Right cardiac atrium (tissue), 5 donors: ENCODE measurements at places on chromosomes 5 and 9. TPM values are rescaled to one million over a fixed set of nuclear protein-coding genes. Genes with fewer than 3 reads are reported as not detected.

DNA sequence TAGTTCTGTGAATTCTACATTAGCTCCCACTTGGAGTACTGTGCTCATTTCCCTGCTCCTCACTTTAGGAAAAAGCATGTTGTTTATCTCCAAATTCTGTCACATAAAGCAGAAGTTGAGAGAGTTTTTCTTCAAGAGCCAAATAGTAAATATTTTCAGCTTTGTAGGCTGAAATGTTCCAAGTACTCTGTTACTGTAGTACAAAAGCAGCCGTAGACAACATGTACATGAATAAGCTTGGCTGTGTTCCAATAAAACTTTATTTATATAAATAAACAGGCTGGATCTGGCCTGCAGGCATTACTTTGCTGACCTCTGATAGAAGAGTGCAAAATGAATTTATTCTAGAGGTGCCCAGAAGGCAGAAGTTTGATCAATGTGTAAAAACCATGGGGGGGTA is 73.0 kb upstream of the AGXT2 start:
- DNase-seq = no peak

RGS14 gene
- 4.6 TPM for polyA plus RNA-seq

- no peak for DNase-seq
These were observed 104.4 kb downstream of the PJA2 start for GRCh38 chr5:109305352-109305751.

DNA sequence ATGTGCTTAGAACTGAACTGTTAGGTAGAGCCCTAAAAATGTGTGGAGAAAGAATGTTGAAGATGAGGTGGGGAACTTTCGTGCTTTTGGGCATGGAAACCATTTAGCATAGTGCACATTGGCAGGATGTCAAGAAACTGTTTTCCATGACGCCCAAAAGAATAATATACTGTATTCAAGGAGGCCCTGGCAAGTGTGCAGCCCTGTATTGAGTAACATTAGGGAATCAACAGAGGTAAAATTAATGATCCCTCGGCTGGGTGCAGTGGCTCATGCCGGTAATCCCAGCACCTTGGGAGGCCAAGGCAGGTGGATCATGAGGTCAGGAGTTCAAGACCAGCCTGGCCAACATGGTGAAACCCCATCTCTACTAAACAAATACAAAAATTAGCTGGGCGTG is 20.9 kb upstream of the PLIN2 start:
- no peak for DNase-seq

DNA sequence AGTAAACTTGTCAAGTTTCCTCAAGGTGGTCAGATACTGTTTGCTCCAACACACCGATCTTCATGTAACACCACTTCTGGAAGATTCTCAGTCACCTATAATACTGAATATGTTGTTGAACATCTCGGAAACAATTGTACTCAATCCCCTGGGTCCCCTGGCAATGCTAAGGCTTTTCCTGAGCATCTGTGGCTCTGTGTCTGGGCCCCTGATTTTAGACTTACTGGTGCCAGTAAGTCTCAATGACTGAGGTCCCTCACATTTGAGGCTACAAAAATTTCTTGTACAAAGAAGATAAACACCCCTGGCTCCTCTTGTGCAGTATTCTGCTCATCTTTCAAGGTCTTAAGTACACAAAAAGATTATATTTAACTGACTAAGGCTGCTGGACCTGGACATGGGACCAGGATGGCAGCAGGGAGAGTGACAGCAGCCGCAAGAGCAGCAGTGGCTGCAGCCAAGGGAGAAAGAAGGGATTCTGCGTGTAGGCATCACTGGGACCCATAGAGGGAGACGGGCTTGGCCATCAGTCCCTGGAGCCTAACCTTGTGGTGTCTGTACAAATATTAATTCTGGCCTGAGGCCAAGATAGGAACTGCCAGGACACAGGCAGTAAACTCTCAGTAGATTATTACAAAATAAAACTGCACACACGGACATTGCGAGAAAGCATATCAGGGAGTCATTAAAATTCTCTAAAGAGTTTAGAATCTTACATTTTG is 49.0 kb upstream of the TNPO1 start:
- no peak for DNase-seq

DNA sequence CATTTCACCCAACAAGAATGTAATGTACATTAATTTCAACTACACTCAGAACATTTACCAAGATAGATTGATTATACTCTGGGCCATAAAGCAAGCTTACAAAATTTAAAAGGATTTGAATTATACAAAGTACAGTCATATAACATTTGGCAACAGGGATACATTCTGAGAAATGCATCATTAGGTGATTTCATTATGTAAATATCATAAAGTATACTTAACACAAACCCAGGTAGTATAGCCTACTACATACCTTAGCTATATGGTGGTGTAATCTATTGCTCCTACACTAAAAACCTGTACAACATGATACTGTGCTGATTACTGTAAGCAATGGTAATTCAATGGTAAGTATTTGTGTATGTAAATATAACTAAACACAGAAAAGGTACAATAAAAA is 202.9 kb downstream of the MPDZ start:
- DNase-seq = no peak

CCDC192 gene
- polyA plus RNA-seq = 0.43 TPM

- no peak for DNase-seq
These were observed 6.8 kb downstream of the NNT start for GRCh38 chr5:43609752-43610151.

DNA sequence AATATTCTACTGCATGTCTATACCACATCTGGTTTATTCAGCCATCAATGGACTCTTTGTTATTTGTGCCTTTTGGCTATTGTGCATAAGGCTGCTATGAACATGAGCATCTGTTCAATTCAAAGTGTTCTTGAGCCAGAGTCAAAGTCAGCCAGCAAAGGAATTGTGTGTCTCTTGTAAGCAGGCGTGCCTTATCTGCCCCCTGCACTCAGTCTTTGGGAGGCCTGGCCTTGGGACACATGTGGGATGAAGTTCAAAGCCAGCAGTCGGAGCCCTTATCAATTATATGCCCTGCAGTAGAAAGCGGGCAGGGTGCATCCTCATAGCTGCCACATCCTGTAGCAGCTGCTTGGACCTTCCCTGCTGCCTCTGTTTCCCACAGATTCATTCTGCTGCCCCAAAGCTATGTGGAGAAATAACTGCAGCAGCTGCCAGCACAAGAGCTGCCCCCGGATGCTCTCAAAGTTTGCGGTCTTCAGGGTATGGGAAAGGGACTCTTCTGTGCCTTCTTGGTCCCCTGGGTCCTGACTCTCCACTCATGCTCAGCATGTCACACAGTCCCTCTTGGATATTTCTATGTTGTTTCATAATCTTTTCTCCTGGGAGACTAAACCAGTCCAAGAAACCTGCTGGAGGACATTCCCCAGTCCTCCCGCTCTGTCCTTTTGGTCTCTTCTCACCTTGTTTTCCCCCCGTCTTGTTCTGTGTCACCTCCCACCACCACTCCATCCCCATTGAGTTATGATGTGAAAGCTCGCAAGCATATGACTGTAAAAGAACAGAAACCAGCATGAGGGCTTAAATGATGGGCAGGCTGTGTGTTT is 35.9 kb downstream of the STOM start:
- peak; percentile 41 for DNase-seq

DNA sequence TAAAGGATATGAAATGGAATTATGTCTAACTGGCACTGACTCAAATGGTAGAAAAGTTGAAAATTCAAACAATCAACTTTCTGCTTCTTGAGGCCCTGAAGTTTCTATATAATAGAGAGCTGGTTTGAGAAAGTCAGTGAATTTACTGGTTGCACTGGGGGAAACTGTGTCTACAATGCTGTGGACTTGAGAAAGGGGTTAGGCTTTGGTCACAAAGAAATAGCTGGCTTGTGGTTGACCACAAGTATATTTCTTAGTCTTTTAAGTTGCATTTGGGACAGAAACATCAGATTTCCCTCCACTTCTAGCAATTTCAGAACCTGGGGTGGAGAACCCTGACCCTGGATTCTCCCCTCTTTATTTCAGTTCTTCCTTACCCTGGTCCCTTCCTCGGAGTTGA is 192.6 kb upstream of the ACTBL2 start:
- no peak for DNase-seq

NAIF1 gene
- 5.0 TPM for polyA plus RNA-seq

- DNase-seq = no peak
These were observed 253.8 kb downstream of the CRB2 start for GRCh38 chr9:123609844-123610243.
